ENCODE measurements at places on chromosomes 7 and 10. TPM values are rescaled to one million over a fixed set of nuclear protein-coding genes. Genes with fewer than 3 reads are reported as not detected.

PRTFDC1 gene
- total RNA-seq, result 8.7 TPM

SFTPA1 gene
- not detected for total RNA-seq

HECW1 gene
- not detected for total RNA-seq

SLC13A4 gene
- 0.14 TPM for total RNA-seq

HOXA11 gene
- total RNA-seq, result 0.07 TPM

OR2A7 gene
- 11.6 TPM for total RNA-seq

PPP1R3C gene
- 2.2 TPM for total RNA-seq

TMEM229A gene
- not detected for total RNA-seq

NKX6-2 gene
- not detected for total RNA-seq

GIMAP7 gene
- total RNA-seq, result not detected

GPR15LG gene
- not detected for total RNA-seq

LOXL4 gene
- total RNA-seq, result 0.04 TPM

MTPN gene
- total RNA-seq, result 172 TPM

SLC26A5 gene
- not detected for total RNA-seq

KCNMA1 gene
- total RNA-seq, result 3.9 TPM

PRPS1L1 gene
- not detected for total RNA-seq

ABCB1 gene
- not detected for total RNA-seq

ELOVL3 gene
- total RNA-seq, result 0.31 TPM

SLC29A4 gene
- 0.46 TPM for total RNA-seq

ZNF107 gene
- 4.5 TPM for total RNA-seq

BEND7 gene
- 0.99 TPM for total RNA-seq

GRB10 gene
- 13.4 TPM for total RNA-seq

HOXA10 gene
- total RNA-seq, result 4.8 TPM

TBX20 gene
- total RNA-seq, result not detected

MMD2 gene
- not detected for total RNA-seq

SLC16A9 gene
- 21.9 TPM for total RNA-seq

NAT16 gene
- total RNA-seq, result not detected

ZNF3 gene
- 20.1 TPM for total RNA-seq

RBP3 gene
- total RNA-seq, result not detected

FRMD4A gene
- 23.4 TPM for total RNA-seq

CALN1 gene
- not detected for total RNA-seq

DRGX gene
- total RNA-seq, result not detected

OR2A14 gene
- not detected for total RNA-seq

PPP1R17 gene
- not detected for total RNA-seq

GNAT3 gene
- total RNA-seq, result not detected

GNGT1 gene
- not detected for total RNA-seq

ABCA13 gene
- 0.71 TPM for total RNA-seq

PKD2L1 gene
- not detected for total RNA-seq

SH2D4B gene
- total RNA-seq, result not detected

TRPV6 gene
- total RNA-seq, result 0.24 TPM

ICA1 gene
- 1.5 TPM for total RNA-seq

PTPRN2 gene
- total RNA-seq, result not detected

CALML5 gene
- total RNA-seq, result 2.4 TPM

BMPER gene
- 0.20 TPM for total RNA-seq

IFIT1B gene
- total RNA-seq, result not detected

FAM200A gene
- total RNA-seq, result 5.8 TPM

LRIT1 gene
- not detected for total RNA-seq

GSTO1 gene
- total RNA-seq, result 168 TPM

DPYSL4 gene
- 0.75 TPM for total RNA-seq

BBS9 gene
- 6.2 TPM for total RNA-seq

TAF3 gene
- total RNA-seq, result 5.1 TPM

NACAD gene
- 4.4 TPM for total RNA-seq

TUBB8 gene
- total RNA-seq, result 0.07 TPM

All from foreskin keratinocyte (primary cell).